HFFc6 (cell line): ENCODE measurements at places on chromosomes 11 and 22. TPM values are rescaled to one million over a fixed set of nuclear protein-coding genes. Genes with fewer than 3 reads are reported as not detected.

Gene SWAP70
- 32.9 to 41.4 TPM (median 33.6 TPM) in 3 replicates for total RNA-seq

- no peaks in the 10 kb centered on the region for H3K4me1 ChIP-seq
- H3K36me3 ChIP-seq: no peaks in the 10 kb centered on the region
- DNase-seq: no peak
- H3K27ac ChIP-seq: no peak overlapping the region
- H3K27me3 ChIP-seq: peaks cover 26% of the 10 kb centered on the region
- no peak overlapping the region for H3K4me3 ChIP-seq
Observed at GRCh38 chr22:22048981-22049531, 66.5 kb upstream of the TOP3B start.

GRCh38 chr11:82757660-82758357, 24.1 kb upstream of the FAM181B start:
- no peaks in the 10 kb centered on the region for H3K36me3 ChIP-seq
- no peak overlapping the region for H3K4me3 ChIP-seq
- DNase-seq: no peak
- peaks cover 18% of the 10 kb centered on the region for H3K27me3 ChIP-seq

- H3K4me3 ChIP-seq: no peak overlapping the region
- peaks cover 11% of the 10 kb centered on the region for H3K4me1 ChIP-seq
- DNase-seq: no peak
- H3K27me3 ChIP-seq: peaks cover 30% of the 10 kb centered on the region
- no peak overlapping the region for H3K27ac ChIP-seq
Observed at GRCh38 chr11:2774173-2775082, 74.6 kb upstream of the KCNQ1OT1 start.

GRCh38 chr11:106503901-106504300, 426.4 kb downstream of the AASDHPPT start:
- DNase-seq: no peak
- H3K4me1 ChIP-seq: no peaks in the 10 kb centered on the region
- H3K4me3 ChIP-seq: no peak overlapping the region
- H3K27me3 ChIP-seq: no peaks in the 10 kb centered on the region
- no peak overlapping the region for H3K27ac ChIP-seq

- no peaks in the 10 kb centered on the region for H3K4me1 ChIP-seq
- H3K4me3 ChIP-seq: no peak overlapping the region
- no peak for DNase-seq
Observed at GRCh38 chr22:42300259-42301076, 30.0 kb upstream of the TCF20 start.
